ENCODE measurements at places on chromosomes 2 and 18. TPM values are rescaled to one million over a fixed set of nuclear protein-coding genes. Genes with fewer than 3 reads are reported as not detected.

DNA sequence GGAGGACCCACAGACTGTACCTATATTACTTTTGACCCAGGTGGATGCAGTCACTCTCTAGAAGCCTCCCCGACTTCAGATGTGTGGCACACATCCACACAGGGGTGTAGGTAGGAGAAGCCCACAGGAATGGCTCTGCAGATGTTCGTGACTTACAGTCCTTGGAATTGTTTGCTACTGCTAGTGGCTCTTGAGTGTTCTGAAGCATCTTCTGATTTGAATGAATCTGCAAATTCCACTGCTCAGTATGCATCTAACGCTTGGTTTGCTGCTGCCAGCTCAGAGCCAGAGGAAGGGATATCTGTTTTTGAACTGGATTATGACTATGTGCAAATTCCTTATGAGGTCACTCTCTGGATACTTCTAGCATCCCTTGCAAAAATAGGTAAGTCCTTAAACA is 605 bp downstream of the SLC9A4 start:
- H3K27me3 ChIP-seq = peaks cover 45% of the 10 kb centered on the region
- H3K27ac ChIP-seq = no peak overlapping the region
- no peaks in the 10 kb centered on the region for H3K4me1 ChIP-seq
- no peak overlapping the region for H3K4me3 ChIP-seq
- no peak for DNase-seq

Gene C2orf78
- total RNA-seq = not detected

GRCh38 chr2:142745691-142746090 is 131.8 kb upstream of the KYNU start:
- H3K36me3 ChIP-seq = no peaks in the 10 kb centered on the region
- no peaks in the 10 kb centered on the region for H3K4me1 ChIP-seq
- no peak overlapping the region for H3K4me3 ChIP-seq
- H3K27ac ChIP-seq = no peak overlapping the region
- no peaks in the 10 kb centered on the region for H3K27me3 ChIP-seq
- no peak for DNase-seq

Gene CTNNA2
- not detected for total RNA-seq

Gene HES6
- 7.1 TPM for total RNA-seq

- no peaks in the 10 kb centered on the region for H3K27me3 ChIP-seq
- no peak overlapping the region for H3K4me3 ChIP-seq
- H3K36me3 ChIP-seq = no peaks in the 10 kb centered on the region
- H3K4me1 ChIP-seq = no peaks in the 10 kb centered on the region
These were observed 283.0 kb downstream of the MYCN start for GRCh38 chr2:16223161-16223840.

GRCh38 chr2:119383410-119384140 is 16.8 kb downstream of the DBI start:
- no peak for DNase-seq
- no peak overlapping the region for H3K4me3 ChIP-seq
- no peak overlapping the region for H3K27ac ChIP-seq
- H3K27me3 ChIP-seq = peaks cover 30% of the 10 kb centered on the region

DNA sequence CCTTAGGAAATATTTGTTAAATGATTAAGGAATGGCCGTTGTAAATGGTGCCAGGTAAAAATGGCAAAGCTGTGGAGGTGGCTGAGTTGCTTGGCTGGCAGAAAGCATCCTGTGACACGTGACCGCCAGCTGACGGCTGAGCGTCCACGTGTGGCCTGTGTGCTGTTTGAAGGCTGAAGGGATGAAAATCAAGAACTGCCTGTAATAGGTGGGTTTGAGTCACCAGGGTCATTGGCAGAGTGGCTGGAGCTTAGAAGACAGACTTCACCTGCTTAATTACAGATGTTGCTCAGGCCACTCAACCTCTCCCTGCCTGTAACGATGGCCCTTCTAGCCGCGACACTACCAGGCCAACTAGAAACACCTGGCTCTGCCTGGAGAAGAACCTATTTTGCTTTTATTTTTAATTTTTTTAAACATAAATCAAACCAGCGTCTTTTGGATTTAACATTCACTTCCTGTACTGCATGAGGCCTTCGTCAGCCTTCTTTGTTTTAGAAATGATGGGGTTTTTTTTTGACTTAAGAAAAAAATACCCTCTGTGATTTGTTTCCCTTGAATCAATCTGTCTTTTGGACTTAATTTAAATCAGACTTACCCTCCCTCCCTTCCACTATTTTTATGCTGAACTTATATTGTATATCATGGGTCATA is 206.5 kb downstream of the PRKCE start:
- H3K27me3 ChIP-seq = no peaks in the 10 kb centered on the region
- peaks cover 39% of the 10 kb centered on the region for H3K4me1 ChIP-seq
- H3K36me3 ChIP-seq = peaks cover 6% of the 10 kb centered on the region
- peak overlapping the region; percentile 28 for H3K27ac ChIP-seq
- no peak overlapping the region for H3K4me3 ChIP-seq

DNA sequence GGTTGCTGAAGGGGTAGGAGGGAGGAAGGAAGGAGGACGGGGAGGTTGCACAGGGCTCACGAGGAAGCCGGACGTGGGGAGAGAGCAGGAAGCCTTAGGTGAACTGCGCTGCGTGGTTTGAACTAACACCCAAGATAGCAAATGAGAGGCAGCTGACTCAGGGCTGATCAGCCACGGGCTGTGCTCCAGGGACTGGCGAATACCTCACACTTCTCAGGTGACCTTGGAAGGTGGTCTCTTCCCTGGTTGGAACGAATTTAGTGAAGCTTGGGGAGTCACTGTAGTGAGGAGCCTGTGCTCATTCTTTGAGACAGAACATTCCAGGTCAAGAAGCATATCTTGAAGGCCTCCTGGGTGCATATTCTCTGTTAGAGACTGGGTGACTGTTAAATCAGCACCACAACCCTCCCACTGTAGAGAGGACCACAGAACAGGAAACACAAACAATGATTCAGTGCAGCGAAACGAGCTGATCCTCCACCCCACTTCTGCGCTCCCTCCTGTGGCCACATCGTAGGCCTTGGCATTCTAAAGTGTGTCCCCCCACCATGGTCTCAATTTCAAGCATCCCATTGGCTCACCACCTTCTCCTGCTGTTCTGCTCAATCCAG is 33.8 kb downstream of the TOGARAM2 start:
- no peaks in the 10 kb centered on the region for H3K27me3 ChIP-seq
- peaks cover 3% of the 10 kb centered on the region for H3K36me3 ChIP-seq
- peaks cover 63% of the 10 kb centered on the region for H3K4me1 ChIP-seq
- H3K4me3 ChIP-seq = peak overlapping the region; percentile 89

Gene IL36A
- not detected for total RNA-seq

Data from activated naive CD8-positive, alpha-beta T cell treated with anti-CD3 and anti-CD28 coated beads, Interleukin-2, amount 10 ng/mL, durations not matched to agents 7 days and 5 days (primary cell).